ENCODE measurements at places on chromosomes 2 and 18.
A peak's percentile ranks its signal among the peaks of the same experiment; 100 is the strongest.

GRCh38 chr18:35110059-35110458, 68.8 kb downstream of the MAPRE2 start:
- no peak for DNase-seq

GRCh38 chr2:223811757-223812156, 25.6 kb downstream of the AP1S3 start:
- no peak for DNase-seq

DNA sequence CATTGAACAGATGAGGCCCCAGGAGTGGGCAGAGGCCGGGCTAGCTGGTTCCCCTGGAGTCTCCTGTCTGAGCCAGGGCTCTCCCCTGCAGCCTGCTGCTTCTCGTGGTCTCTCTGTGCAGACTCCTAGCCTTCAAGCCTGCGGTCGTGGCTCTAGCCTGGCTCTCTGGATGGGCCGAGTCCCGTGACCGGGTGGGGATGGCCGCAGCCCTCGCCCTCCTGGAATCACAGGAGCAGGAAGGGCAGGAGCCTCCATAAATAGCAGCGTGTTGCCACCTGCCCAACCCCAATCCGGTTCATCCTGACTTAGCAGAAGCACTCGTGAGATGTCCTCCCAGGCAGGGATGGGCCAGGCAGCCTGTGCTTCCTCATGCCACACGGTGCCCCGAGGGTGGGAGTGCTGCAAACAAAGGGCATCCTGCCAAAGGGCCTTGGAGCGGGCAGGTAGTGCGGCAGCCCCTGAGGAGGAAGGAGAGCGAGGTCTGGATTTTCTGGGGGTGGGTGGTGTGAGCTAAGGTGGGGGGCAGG, 43.9 kb downstream of the FOSL2 start:
- DNase-seq, result no peak

- peak; percentile 22 for DNase-seq
Measured at GRCh38 chr2:178306352-178307073, 112.2 kb downstream of the OSBPL6 start.

- DNase-seq, result no peak
Measured at GRCh38 chr2:31980674-31981356, 30.0 kb downstream of the MEMO1 start.

GRCh38 chr18:50722311-50722710, 97.5 kb downstream of the MRO start:
- DNase-seq, result no peak

- DNase-seq, result no peak
Measured at GRCh38 chr2:190663839-190664238, 15.0 kb downstream of the NAB1 start.

GRCh38 chr18:79400091-79400590, 4.4 kb downstream of the NFATC1 start:
- peak; percentile 67 for DNase-seq

DNA sequence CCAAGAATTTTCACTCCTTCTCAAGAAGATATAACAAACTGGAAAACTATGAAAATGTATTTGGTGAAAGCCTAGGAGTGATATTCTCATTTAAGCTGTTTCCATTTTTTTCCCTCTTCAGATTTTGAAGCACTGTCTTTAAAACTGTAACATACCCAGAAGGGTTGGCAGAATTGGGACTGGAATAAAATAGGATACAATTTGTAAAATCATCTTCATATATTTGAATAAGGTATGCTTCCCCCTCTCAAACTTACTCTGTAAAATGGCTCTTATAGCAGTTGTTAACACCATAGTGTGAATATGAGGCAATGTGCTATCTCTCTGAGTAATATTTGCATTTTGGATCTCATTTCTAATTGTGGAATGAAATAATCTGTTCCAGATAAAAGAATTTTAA, 676.4 kb downstream of the ARHGAP15 start:
- DNase-seq, result no peak

DNA sequence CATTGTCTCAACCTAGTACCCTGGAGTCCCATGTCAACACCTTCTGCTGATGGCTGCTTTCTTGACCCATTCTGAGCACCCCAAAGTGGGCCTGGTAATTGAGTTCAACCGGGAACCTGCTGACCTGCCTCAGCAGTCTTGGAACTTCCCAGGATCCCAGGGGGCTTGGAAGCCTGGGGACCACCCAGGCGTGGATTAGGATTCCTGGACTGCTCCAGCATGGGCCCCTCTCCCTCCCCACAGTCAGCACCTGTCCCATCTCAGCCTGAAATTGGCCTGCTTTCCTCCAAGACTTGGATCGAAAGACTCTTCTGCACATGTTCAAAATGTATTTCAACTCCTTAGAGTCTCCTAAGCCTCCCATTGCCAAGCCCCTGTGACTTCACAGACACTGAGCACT, 15.4 kb upstream of the MRPL33 start:
- DNase-seq, result no peak

DNA sequence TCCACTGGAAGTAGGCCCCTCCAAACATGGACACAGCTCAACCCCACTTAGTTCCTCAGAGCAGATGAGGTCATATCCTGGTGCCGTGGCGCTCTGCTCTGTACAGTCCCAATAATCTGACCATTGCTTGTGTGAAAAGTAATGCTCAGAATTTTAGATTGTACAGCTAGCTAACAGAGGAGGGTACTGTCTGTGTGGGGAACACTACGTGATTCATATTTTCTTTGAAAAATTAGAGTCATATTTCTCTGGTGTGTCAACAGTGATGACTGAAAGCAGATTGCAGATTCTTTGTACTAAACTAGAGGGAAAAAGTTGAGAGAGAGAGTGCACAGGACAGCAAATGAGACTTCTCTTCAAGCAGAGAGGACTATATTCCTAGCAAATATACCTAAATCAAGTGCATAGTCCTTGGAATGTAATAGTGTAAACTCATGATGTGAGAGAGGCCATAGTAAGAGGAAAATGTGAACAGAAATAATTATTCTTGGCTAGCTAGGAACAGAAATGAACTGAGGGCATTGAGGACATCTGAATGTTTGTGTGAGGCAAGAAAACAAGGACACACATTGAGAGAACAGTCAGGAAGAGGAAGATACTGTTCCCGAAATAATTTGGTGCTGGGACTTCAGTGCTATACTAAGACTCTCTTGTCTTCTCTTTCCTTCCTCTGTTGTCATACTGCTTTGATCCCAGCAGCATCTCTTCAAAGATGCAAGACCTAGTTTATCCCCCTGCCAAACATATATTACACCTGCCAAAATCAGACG, 157.0 kb upstream of the RND3 start:
- no peak for DNase-seq

DNA sequence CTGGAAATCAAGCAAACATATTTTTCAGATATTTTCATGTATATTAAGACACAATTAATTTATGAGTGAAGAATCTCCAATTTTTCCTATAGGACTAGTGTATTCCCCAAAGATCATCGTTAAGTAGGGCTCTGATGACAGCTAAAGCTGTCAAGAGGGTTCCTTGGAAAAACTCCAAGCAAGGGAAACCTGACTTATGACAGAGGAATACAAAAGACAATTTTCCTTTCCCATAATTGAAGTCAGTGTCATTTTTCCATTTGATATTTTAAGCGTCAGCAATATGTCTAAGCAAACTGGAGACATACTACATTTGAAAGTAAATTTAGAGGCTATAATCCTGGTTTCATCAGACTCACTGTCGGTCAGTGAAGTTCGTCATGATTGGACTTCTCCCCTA, 36.1 kb downstream of the RIT2 start:
- no peak for DNase-seq

DNA sequence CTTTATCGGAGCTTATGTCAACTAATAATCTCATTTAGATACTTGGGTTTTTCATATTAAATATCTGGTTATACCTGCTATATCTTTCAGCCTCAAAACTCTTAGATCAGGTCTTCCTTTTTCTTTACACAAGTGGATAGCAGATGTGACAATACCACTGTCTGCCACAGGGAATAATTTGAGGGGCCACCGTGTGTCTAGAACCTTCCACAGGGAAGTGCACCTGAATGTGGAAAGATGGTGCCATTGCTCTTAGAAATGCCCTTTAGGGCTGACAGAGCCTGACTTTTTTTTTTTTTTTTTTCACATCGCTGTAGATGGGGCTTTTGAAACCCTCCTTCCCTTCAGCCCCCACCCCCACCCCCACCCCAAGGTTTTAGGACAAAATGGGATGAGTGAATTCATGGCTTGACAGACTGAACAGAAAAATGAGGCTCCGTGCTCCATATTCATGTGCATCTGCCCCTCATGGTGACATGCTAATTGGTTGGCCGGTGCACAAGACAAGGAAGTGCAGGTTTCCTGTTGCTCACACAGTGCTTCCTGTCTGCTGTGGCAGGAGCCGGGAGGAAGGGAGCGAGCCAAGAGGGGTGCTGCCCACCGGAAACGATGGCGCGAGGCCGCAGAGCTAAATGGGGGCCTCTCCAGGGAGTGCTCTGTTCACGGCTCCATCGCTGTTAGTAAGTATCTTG, 246.0 kb downstream of the LDLRAD4 start:
- DNase-seq, result peak; percentile 76

DNA sequence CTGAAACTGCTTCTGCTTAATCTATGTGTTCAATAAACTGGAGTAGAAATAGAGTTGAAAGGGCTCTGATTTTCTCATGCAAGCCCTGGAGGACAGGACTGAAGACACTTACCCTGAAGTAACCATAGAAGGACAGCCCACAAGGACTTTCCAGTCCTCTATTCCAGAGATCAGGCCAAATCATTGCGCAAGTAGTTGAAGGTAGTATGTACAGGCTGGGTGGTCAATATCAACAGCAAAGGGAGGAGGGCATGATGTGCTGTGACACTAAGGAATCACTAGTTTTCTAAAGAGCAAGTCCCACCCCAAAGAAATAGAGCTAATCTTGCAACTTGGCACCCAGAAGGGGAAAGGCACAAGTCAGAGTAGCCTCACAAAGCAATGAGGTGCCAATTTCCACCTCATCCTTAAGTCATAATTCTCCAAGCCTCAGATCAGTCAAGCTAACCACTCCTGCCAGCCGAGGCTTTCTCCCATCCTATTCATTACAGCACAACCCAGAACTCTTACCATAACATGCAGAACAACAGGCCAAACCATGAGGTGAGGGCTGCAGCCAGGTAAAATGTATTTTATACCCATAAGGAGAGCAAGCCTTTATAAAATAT, 533.5 kb downstream of the TNS1 start:
- no peak for DNase-seq

DNA sequence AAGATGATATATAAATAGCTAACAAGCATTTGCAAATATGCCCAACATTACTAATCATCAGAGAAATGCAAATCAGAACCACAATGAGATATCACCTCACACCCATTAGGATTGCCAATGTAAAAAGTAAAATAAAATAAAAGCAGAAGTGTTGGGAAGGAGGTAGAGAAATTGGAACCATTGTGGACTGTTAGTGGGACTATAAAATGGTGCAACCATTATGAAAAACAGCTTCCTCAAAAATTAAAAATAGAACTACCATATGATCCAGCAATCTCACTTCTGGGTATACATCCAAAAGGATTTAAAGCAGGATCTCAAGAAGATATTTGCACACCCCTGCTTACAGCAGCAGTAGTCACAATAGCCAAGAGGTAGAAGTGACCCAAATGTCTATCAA, 99.8 kb upstream of the DAPL1 start:
- no peak for DNase-seq

GRCh38 chr2:310994-311393, 23.1 kb upstream of the ALKAL2 start:
- DNase-seq, result no peak

DNA sequence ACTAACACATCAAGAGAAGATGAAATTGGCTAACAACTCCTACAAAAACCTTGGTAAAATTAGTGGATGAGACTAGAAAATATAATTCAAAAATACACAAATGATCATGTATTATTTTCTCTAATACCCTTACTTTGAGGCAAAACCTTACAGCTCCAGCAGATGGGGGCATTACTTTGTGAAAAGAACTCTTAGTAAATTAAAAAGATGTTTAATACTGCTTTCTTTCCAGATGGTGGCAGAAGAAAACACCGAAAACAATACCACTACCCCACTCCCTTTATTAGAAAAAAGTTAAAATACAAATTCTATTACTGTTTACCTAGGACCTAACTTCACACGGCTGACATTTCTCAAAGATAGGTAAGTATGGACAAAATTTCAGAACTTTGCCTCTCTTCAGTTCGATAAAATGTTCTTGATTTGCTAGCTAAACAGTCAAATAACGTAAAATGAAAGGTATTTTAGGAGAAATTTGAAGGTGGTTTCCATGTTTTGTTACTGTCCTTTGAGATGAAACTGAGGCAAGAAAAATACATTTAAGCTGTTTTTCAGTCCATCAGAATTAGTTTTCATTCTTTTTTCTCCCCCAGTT, 30.6 kb downstream of the ORC4 start:
- no peak for DNase-seq

DNA sequence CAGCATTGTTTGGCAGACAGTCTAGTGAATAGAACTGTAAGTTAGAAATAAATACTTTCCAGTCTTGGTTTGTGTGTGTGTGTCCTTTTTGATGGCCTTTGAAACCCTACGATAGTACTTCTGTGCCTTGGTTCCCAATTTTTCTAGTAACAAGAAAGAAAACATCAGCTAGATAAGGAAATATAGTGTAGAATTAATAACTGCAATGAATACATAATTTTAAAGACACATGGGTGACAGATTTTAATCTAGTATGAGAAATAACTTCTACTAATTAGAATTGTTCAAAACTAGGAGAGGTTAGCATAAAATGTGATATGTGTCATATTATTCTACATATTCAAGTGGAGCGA, 44.5 kb upstream of the NEMP2 start:
- DNase-seq, result no peak

GRCh38 chr2:241489733-241490680, 18.4 kb downstream of the STK25 start:
- no peak for DNase-seq

DNA sequence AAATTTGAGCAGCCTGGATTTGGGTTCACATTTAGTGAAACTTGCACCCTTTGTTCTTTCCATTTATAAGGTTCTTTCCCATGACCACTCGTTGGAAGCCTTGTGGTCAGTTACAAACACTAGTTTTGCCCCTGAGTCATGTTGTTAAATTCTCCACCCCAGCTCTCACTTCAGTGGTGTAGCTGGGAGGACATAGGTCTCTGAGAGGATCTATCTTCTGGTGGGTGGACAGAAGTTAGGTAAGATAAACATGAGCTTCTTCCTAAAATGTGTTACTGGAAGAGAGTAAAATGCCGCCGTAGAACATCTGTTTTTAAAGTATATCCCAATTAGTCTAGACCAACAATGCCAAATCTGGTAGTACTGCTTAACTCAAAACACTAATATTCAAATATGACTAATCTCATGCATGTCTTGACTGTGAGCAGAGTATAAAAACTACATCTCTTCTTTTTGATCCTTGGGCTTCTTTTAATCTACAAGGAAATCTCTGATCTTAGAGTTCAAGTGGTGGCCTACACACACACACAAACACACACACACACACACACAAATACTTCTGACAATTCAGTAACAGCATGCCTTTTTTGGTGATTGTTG, 162.6 kb upstream of the FN1 start:
- no peak for DNase-seq

GRCh38 chr2:168320267-168320666, 72.9 kb upstream of the STK39 start:
- no peak for DNase-seq

DNA sequence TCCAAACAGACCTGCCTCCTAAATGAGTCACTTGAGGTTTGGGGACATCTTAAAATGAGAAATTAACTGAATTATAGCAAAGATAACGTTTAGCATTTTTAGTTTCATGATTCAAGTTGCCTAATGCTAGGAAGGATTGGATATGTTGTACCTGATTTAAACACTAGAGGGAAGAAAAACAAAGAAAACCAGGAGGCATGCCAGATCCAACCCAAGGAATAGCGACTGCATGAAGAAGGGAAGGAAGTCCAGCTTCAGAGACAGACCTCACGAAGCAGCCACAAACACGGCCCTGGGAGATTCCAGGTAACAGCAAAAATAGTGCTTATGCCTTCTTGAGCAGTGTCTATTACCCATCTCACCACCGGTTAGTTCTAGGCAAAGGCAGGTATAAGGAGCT, 499.9 kb upstream of the SPHKAP start:
- DNase-seq, result no peak

Measured in activated naive CD8-positive, alpha-beta T cell treated with anti-CD3 and anti-CD28 coated beads, Interleukin-2, amount 50 U/mL, for 24 hours (primary cell).